KBM-7 (cell line): ENCODE measurements at places on chromosomes 13 and 19.

GRCh38 chr13:21986602-21987001 lies 315.7 kb downstream of the FGF9 start:
- DNase-seq = no peak

DNA sequence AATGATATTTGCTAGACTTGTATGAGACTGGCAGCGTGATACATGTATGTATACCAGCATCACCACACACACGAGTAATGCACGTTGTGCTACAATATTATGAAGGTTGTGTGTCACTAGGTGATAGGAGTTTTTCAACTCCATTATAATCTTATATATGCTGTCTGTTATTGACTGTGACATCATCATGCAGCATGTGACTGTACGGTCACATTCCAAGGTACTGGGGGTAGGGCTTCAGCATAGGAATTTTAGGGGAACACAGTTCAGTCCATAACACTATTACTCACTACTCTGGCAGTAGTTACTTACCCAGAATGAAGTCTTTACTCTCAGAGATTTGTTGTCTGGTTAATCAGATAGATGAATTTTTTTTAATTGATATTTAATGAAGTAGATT lies 91.1 kb downstream of the CDK8 start:
- no peak for DNase-seq

DNA sequence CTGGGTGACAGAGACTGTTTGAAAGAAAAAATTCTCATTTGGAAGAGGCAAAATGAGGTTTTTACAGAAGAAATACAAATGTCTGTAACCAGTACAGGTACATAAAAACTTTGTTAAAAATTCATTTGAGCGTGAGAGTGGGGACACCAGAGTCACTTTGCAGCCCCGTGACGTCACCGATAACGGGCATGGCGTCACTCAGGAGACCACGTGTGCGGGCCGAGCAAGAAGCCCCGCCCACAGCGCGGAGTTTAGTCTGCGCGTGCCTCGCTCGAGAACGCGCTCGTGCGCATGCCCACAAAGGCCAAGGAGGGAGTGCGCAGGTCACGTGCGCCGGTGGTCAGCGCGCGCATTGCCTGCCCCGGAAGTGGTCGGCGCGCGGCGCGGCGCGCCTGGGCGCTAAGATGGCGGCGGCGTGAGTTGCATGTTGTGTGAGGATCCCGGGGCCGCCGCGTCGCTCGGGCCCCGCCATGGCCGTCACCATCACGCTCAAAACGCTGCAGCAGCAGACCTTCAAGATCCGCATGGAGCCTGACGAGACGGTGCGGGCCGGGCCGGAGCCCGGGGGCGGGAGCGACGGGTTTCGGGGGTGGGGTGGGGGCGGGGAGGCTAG lies at the start of gene RAD23A:
RAD23A (plus strand) TSS at position 384 of the 613 bp plus-strand sequence; CDS start at position 471, 87 bp downstream.
- peak; percentile 98 for DNase-seq

DNA sequence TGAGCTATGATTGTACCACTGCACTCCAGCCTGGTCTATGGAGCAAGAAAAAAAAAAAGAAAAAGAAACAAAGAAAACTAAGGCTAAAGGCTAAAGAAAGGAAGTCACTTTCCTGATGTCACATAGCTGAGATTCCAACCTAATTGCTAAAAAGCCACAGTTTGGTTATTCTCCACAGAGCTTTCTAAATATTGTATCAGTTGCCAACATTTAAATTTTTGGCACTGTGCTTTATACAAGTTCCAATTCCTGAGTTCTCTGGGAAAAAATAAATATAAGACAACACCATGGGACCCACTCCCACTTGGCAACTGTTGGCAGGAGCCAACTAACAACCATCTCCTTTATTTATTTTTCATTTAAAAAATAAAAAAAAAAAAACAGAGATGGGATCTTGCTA lies 11.2 kb upstream of the LYPD3 start:
- DNase-seq = no peak

GRCh38 chr13:90798381-90798780 lies 549.1 kb upstream of the MIR17HG start:
- no peak for DNase-seq

GRCh38 chr13:50636007-50636704 lies 207.3 kb downstream of the DLEU7 start:
- DNase-seq = peak; percentile 4

- peak; percentile 50 for DNase-seq
Measured at GRCh38 chr13:99590519-99591011, 89.3 kb downstream of the TM9SF2 start.

GRCh38 chr19:54478677-54479266 lies 5.7 kb upstream of the CDC42EP5 start:
- DNase-seq = peak; percentile 68

DNA sequence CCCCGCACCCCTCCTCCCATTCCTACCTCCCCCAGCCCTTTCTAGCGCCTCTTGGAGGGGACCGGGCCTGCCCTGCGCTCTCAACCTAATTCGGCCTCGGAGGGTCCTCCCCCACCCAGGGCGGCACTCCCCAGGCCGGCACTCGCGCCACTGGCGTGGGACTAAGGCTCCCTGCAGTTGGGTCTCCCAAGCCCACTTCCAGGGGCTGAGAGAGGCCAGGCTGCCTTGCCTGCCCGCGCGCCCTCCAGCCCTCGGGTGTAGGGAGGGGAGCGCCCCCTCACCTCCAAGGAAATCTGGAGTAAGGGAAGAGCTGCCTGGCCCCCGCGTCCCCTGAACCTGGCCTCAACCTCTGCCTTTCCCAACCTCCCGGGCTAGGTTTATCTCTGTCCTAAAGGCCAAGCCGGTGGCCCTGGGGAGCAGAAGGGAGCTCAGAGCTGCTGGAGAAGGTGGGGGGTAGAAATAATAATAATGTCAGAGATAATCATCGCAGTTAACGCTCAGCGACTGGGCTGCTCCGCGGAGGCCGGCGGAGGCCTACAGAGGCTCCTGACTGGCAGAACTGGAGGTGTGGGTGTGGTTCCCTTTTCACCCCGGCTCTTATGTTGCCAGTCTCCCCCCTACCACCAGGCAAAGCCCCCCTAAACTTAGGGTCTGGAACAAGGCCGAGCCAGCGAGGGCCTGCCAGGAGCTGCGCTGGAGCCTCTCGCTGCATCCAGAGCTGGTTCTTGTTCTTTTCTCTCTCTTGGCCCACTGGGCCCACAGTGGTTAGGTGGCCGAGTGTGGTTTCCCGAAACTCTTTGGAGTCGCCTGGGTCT lies 9.6 kb downstream of the ZIC2 start:
- DNase-seq = no peak

DNA sequence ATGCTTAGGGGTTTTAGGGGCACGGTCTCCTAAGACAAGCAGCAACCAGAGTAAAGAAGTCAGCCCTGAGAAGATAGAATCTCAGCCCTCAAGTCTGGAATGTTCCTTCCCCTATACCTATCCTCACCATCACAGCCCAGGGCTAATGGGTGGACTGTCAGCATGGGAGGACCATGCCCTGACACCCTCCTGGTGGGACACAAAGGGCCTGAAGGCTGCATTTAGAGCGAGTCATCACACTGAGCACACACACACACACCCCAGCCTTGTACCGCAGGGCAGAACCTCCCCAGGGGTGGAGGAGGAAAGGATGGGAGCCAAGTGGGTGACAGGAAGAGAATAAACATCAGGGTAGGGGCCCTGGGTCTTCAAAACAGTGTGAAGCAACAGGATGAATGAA lies 174.8 kb upstream of the SERP2 start:
- DNase-seq = no peak

- no peak for DNase-seq
Measured at GRCh38 chr19:51123381-51123800, 1.3 kb upstream of the SIGLEC9 start.

DNA sequence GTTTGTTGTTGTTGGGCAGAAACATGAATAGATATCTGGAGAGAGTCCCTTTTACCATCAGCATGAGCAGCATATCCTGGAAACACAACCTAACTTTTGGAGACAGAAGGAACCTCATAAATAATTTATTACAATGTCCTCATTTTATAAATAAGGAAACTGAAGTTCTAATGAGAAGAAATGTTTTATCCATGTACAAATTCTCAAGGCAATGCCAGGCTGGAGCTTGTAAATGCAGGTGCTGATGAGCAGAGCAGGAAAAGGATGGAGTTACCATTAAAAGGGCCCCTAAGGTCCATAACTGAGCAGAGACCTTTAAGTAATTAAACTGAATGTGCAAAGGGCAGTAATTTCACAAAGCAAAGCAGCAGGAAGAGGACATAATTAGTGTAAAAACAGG lies 17.3 kb downstream of the LCP1 start:
- no peak for DNase-seq

GRCh38 chr19:10379880-10380312 lies 476 bp downstream of the TYK2 start:
- DNase-seq = no peak

DNA sequence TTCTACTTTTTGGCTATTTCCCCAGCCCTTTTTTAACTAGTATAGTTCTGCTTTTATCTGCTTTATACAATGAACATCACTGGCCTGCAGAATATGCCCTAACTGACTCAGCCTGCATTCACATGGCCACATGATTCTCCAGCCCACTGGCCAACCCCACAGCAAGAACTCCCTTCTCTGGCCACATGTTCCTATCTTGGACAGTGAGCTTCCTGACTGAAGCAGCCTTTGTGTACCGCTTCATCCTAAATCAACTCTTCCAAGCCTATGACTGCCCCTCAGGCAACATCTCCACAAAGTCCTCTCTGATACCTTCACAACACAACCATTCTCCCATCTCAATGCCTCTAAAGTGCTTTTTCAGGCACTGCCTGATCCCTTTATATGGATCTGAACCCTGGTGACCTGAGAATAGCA lies 214.1 kb downstream of the COL4A1 start:
- no peak for DNase-seq

DNA sequence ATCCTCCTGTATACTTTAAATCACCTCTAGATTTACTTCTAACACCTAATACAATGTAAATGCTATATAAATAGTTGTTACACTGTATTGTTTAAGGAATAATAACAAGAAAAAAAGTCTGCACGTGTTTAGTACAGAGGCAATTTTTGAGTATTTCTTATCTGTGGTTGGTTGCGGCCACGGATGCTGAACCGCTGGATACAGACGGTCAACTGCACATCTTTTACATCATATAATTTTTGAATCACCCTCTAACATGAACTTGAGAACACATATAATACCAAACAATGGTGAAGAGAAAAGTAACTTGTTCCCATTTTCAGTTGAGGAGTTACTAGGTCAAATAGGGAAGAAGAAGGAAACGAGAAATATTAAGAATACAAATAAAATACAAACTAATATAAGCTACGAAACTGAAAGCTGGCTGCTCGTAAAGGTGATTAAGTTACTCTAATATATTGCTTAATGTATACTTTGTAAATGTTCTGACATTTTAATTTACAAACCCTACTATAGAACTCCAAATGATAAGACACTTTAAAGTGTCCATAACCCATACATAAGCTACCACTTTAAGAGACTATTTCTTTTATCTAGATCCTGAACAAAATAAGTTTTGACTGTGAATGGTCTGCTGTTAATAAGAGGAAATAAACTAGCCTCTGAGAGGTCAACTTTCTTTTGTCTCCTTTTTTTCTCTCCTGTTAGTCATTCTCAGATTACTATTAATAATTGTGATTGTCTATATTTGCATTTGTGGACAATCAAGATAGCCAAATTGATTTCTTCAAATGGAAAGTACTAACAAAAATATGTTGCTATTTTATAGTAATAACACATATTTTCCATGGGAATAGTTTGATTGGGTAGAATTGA lies 457.4 kb downstream of the DIAPH3 start:
- DNase-seq = no peak

DNA sequence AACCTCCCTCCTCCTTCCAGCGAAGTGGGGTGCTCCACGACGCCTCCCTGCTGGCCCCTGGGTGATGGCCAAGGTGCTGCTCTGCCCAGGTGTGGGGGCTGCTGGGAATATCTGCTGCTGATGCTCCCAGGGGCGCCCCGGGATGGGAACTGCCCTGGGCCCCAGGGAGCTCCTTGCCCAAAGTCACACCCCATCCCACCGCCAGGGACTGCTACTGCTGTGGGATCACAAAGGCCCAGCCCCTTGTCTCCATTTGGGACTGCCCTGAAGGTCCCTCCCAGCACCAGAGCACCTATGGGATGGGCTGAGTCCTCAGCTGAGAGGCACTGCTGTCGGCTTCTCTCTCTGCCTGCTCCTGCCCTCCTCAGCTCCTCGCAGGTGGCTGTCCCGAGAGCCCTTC lies 19.0 kb downstream of the CHST8 start:
- DNase-seq = no peak

- DNase-seq = peak; percentile 56
Measured at GRCh38 chr19:50817941-50818858, 5.4 kb downstream of the KLK1 start.

DNA sequence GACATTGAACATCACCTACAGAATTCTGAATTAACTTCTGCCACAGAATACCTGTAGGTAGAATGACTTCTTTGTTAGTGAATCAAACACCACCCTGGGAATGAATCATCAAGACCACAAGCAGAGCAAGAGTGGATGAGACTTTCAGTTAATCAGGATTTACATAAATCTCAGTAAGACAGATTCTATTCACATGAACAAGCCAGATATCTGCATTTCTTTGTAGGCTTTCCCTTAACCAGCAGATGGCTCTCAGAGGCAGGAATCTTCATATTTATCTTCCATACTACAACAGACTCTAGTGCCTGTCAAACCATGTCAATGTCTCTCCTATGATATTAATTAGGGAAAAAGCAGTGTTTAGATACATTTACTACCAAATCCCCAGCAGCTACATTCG lies 412.1 kb downstream of the KLF12 start:
- DNase-seq = no peak

- DNase-seq = no peak
Measured at GRCh38 chr19:31350693-31351055, 1.4 kb upstream of the TSHZ3 start.

GRCh38 chr13:95193509-95194230 lies 107.6 kb downstream of the ABCC4 start:
- DNase-seq = no peak

DNA sequence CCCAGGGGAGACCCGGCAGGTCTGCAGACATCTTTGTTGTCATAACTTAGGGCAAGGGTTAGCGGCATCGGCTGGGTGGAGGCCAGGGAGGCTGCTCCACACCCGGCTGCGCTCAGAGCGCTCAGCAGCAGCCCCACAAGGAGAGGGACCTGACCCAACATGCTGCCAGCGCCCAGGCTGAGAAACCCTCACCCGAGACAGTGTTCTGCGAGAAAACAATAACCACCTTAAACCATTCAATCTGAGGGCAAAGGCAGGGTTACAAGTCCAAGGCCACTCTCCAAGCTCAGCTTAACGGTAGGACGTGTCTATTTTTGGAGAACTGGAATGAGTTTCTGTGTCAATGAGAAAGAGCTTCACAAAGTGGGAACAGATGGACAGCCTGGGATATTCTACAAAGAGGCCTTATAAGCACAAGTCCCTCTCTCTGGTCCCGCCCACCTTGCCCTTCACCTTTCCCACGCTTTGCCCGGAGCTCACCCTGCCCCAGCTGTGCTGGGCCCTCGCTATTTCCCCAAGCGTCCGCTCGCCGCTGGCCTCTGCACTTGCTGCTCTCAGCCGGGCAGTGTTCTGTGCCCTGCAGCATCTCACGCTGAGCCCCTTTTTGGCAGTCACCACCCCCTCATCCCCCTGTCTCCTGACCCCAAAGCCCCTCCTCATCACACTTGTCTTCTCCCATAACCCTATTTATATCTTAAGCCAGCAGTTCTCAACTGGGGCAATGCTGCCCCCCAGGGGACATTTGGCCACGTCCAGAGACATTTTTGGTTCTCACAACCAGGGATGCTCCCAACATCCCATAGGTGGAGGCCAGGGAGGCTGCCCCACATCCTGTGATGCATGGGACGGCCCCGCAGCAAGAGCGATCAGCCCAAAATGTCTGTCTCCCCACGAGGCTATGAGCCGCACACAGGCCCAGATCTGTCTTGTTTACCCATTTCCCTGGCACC lies 17.6 kb downstream of the PPP1R12C start:
- DNase-seq = peak; percentile 33

- no peak for DNase-seq
Measured at GRCh38 chr13:100068133-100068931, 20.6 kb upstream of the PCCA start.

GRCh38 chr19:56356944-56357343 lies 36.4 kb downstream of the ZNF582 start:
- no peak for DNase-seq
